Activated CD8-positive, alpha-beta memory T cell treated with anti-CD3 and anti-CD28 coated beads for 4 hours (primary cell): ENCODE measurements at places on chromosomes 7 and 10.

- no peak for DNase-seq
These were observed 604.8 kb upstream of the IGFBP3 start for GRCh38 chr7:46525876-46526275.

DNA sequence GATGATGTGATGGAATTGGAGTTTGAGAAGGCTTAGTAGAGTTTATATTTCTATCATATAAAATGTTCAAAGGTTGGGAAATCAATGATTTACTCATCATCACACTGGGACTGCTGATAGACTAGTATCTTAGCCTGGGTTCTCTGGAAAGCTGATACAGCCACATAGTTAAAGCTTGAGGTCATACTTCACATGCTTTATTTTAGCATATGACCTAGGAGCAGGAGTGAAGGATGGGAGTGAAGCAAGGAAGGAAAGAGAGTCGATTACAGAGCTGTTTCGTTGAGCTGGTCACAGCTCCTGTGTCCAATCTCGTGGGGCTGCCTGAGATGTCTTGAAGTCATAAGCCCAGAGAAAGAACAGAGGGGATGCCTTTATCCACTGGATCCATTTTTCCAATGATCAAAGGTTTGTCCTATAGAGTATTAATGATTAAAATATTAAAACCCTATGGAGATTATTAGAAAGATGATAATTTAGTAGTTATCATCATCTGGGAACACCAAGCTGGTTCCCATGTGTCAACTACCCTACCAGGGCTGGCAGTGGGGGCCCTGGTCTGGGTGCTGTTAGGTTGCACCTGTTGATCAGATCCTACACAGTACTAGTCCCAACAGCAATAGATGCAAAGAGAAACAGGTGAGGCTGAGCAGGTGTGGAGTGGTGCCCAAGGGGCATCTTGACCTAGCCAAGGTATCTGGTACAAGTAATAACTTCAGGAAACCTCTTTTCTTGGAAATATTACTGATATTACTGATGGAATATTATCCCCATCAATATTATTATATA is 77.8 kb downstream of the BAMBI start:
- DNase-seq, result no peak

- no peak for DNase-seq
These were observed 2.2 kb downstream of the COMTD1 start for GRCh38 chr10:75233444-75234016.

- DNase-seq, result no peak
These were observed 186.3 kb upstream of the KCTD7 start for GRCh38 chr7:66442385-66442784.

GRCh38 chr10:24825551-24825950 is 101.9 kb upstream of the ARHGAP21 start:
- no peak for DNase-seq

DNA sequence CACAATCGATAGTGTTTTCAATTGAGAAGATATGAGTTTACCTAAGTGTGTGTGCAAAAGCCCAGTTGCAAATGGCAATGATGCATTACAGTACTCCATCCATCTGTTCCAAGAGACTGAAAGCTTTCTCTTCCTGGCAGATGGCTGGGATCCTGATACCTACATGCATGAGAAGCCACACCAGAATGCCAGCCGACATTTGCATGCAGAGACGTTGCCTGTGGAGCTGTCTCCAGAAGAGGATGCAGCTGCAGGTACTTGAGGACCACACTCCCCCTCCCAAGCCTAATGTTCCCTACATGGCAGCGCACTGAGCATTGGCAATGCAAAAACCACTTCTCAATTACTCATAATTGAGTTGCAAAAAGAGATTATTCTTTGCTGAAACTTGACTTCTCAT is 332.1 kb downstream of the WDR11 start:
- no peak for DNase-seq

GRCh38 chr10:97914171-97914836 is 64.7 kb downstream of the GOLGA7B start:
- no peak for DNase-seq

DNA sequence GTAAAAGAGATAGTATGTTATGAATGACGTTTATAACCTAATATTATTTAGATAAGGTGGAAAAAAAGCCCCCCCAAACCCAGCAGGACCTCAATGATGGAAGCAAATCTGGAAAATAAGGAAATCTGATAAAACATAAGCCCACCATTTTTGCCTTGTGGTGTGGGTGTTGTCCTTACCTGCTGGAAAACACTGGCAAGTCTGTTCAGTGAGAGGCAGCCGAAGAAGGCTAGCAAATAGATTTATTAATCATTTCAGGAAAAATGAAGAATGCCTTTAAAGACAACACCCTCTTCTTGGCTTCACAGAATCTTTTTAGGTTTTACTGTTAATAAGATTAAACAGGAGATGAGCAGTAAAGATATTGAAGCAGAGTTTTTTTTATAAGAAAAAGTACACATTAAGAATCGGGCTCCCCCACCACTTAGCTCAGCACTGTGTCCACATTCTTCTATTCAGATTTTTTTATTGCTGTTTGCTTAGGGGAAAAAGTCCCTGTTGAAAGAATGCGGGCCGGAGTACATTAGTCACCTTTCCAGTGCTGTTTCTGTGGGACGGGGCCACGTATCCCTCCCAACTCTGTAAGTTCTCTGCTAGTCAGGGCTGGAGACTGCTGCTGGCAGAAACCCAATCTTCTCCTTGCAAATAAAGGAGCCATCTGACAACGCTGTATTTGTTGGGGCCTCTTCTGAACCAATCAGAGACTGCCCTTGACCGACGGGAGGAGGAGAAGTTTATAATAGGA is 104.1 kb downstream of the EVX1 start:
- no peak for DNase-seq
